ENCODE measurements at places on chromosomes 2 and 18.

- no peak for DNase-seq
Observed at GRCh38 chr18:73235491-73235890, 367.7 kb upstream of the NETO1 start.

GRCh38 chr2:191169456-191170300 is 18.9 kb upstream of the STAT4 start:
- no peak for DNase-seq

- no peak for DNase-seq
Observed at GRCh38 chr2:181949047-181949446, 36.6 kb upstream of the PPP1R1C start.

- no peak for DNase-seq
Observed at GRCh38 chr2:33478968-33479731, 2.7 kb downstream of the RASGRP3 start.

DNA sequence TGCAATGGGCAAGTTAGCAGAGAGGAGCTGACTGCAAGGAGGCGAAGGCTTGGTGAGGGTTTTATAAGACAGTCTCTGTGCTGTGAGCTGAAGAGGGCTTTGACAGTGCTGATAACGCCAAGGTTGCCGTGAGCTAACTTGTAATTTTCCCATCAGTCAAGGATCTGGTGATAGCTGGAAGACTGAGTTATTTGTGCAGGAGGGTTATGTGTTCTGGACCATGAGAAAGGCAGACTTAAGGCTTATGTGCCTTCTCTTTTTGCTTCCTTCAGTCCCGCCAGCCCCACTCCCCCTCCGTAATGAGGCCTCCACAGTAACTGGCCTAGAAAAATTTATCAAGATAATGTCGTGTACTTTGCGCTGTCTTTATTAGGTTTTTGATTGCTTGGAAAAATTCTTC is 94.6 kb downstream of the RTP5 start:
- no peak for DNase-seq

- no peak for DNase-seq
Observed at GRCh38 chr2:56088411-56088810, 95.4 kb upstream of the CCDC85A start.

GRCh38 chr2:236712304-236712703 is 142.7 kb downstream of the ACKR3 start:
- DNase-seq: no peak

DNA sequence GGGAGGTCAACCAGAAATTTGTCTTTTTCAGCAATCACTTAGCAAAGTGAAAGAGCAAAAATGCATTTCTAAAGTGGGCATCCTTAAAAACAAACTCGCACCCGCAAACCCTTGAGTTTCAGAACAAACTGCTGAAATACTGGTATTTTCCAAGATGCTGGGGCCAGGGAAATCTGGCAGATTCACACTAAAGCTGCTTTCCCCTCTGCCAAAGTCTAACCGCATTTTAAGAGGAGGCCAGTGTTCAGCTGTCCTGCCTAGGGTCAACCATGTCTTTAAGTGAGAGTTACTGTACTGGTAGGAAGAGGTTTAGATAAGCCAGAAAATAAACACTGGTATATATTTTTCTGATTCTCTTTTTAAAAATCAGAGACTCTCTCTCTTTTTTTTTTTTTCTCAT is 55.9 kb downstream of the ACVR1 start:
- DNase-seq: no peak

- no peak for DNase-seq
Observed at GRCh38 chr18:40851014-40851429, 1104.0 kb upstream of the PIK3C3 start.

DNA sequence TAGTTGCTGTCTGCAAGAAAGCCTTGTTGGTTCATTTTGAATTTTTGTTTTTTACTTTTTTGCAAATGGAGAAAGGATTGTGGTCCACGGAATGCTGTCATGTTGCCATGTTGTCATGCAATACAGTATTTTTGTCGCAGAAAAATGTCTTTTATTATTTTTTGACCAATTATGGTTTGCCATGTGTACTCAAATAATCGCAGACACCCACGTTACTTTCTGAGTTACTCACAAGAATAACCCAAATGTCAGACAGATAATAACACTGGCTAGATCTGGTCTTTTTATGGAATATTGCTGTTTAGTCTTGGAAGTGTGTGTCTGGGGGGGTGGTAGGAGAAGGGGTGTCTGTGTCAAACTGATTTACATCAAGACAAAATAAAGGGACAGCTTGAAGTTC is 188.9 kb downstream of the LTBP1 start:
- DNase-seq: no peak

GRCh38 chr2:205170399-205170798 is 511.9 kb upstream of the NRP2 start:
- peak; percentile 2 for DNase-seq

- no peak for DNase-seq
Observed at GRCh38 chr2:170679607-170680079, 35.5 kb upstream of the SP5 start.

DNA sequence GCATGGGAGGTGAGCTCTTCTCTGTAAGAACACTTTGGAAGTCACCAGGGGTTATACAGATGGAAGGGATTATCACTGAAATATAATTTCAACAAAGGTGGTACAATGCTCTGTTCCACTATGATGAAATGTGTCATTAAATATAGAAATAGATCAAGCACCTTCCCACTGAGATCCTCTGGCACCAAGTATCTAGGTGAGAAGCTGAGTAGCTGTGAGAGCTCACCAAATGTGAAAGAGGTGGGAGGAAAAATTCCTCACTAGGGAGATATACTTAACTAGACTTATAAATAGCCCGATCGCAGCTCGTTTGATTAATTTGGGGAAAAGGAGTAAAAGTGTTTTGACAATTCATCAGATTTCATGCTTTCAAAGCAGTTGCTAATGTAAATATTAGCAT is 247.6 kb downstream of the SMAD2 start:
- DNase-seq: no peak

DNA sequence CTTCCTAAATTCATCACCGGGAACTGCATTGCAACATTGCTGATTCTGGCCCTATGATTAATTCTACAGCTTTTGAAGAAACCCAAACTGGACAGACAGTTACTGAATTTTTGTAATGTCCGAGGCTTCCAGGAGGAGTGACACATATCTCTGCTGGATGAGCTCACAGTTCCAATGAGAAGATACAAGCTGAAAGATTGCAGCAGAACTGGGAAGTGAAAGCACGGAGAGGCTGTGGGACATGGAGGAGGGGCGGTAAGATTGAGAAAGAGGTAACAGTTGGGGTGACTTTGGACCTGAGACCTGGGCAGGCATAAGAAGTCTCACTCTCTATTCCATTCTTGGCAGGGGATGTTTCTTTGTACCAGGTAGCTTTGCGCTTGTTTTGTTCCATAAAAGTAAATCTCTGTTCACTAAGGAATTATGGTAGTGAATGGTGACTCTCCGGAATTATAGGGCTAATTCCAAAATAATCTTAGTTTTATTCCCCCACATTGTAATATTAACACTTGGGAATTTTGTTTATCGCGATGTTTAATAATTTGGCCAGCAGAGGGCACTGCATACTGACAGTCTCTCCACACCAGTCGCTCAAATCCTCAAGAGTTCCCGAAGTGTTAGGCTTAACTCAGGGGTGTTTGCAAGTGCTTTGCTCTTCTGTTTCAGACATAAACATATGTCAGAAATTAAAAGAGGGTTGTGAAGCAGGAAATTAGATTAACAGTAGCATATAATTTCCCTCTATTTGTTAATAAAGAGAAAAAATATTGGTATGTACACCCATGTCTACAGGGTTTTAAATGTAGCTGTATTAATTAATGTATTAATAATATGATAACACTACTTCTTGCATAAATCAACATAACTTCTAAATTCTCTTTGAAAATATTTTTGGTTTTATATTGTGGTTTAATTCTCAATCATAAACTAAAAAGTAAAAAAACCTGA is 201.4 kb downstream of the SOCS6 start:
- peak; percentile 82 for DNase-seq

GRCh38 chr2:156489750-156490465 is 53.7 kb downstream of the GPD2 start:
- DNase-seq: no peak
